ENCODE measurements at places on chromosomes 13 and 19. TPM values are rescaled to one million over a fixed set of nuclear protein-coding genes. Genes with fewer than 3 reads are reported as not detected.

DNA sequence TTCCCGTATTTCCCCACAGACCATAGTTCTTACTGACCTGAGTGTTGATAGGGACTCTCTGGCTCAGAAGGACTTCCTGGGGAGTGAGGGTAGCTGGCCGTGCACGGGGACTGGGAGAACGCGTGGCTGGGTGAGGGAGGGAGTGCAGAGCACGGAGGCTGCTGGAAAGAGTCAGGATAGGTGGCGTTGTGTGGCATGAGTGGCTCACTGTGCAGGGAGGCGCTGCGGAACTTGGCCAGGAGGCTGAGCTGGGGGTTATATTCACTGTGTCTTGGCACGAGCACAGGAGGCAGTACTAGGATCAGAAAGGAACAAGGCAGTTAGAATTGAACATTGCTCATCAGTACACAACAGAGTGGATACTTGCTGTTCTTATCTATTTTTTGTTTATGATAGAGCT is 47.4 kb downstream of the SMAD9 start:
- DNase-seq = no peak

The HCST gene
- total RNA-seq = not detected

DNA sequence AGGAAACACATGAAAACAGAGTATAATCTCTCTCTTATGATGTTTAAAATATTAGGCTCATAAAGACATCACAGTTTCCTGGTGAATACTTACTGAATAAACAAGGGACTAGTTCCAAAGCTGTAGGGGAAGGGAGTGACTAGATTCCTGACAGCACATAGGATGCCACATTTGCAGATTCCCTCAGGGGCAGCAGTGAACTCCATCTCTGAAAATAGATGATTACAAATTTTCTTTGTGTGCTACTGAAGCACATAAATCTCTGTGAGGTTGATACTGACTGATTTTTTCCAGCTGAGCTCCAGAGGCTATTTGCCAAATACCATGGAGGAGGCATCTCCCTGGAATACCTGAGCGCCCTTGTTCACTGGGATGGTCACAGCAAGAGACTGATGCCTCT is 77.3 kb downstream of the FGF9 start:
- peak; percentile 30 for DNase-seq

DNA sequence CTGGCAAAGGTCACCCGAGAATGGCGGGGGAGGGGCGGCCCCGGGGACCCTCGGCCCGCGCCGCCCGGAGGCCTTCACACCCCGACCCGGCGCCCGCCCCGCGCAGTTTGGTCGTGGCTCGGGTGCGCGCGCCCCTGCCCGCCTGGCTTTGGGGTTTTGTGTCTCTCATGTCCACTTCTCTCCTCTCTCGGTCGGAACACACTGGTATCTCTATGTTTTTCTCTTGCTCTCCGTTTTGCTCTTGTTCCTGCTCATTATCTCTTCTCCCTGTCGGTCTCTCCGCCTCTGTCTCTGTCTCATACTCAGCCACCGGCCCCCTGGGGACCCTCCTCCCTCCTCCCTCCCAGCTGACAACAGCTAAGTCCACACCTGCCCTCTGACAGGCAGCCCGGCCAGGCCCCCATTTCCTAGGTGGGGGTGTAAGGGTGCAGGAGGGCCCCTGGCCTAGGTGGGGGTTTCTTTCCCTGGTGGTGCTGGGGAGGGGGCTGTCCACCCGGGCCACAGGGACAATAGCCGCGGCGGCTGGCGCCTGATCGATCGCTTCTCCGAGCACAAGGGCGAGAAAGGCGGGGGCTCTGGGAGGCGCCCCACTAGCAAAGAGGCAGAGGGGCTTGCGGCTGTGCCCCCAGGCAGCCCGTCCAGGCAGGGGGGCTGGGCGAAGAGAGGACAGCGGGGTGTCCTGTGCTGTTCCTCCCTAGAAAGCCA is 2.3 kb downstream of the ONECUT3 start:
- no peak for DNase-seq

The OR7C1 gene
- not detected for total RNA-seq

DNA sequence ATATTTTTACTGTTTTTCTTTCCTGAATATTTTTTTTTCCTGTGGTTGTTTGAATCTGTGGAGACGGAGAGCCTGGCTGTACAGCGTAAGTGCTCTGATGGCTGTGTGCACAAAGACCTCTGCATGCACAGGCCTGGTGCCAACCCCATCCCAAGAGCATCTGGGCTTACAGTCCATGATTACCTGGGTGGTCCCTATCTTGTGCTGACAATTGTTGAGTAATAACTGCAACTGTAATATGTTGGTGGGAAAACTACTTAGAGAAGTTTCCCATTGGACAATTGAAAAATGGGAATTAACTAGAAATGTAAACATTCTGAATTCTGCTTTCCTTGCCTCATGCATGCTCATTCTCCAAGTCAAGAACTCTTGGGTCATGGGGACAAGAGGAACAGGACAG is 268.7 kb downstream of the SHISA2 start:
- DNase-seq = no peak

DNA sequence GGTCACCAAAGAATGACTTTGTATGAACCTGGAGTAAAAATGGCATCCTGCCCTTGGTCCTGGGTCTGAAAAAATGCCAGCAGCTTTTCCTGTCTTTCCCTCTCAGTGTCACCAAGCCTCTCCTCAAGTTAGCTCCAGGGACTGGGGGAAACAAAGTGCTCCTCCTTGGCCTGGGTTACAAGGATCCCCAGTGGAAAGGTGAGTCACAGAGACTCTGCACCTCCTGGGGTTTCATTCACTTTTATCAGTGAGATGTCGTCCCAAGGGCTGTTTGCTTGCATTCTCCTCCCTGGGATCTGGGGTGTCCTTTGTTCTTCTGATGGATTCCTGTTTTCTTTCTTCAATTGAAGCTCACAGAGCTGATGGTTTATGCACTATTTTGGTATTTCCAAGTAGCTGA is 93.2 kb upstream of the CSNK1A1L start:
- DNase-seq = no peak

DNA sequence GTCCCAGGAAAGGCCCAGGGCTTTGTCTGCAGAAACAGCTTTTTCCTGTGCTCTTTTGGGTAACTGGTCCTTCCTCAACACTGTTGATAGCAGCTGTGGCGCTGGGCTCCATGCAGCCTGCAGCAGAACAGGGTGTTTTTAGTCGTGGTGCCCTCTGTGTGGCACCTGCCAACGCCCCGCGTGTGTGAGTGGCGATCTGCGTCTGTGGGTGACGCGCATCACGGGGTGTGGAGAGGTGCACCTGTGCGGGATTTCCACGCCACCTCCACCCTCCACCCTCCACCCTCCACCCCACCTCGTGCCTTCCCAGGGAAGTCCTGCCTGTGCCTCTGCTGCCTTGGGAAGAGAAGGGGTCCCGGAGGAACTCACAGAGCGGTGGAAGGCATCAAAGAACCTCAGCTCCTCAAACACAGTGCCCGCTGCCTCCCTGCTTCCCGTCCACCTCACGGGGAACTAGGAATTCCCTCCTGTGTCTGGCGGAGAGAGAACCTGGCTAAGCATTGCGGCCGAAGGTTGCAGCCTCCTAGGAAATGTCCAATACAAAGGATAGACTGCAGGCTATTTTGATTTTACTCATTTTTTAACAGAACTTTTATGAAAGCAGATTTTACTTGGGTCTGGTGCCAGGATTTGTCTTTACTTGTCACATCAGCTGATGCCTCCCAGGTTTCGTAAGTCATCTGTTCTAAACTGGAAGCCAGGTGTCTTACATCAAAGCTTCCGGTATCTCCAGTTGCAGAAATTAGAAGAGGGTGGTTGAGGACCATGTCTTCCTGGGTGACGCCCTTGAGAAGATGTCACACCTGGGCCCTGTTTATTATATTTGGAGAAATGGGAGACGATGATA is 84.0 kb downstream of the ATP11A start:
- no peak for DNase-seq

DNA sequence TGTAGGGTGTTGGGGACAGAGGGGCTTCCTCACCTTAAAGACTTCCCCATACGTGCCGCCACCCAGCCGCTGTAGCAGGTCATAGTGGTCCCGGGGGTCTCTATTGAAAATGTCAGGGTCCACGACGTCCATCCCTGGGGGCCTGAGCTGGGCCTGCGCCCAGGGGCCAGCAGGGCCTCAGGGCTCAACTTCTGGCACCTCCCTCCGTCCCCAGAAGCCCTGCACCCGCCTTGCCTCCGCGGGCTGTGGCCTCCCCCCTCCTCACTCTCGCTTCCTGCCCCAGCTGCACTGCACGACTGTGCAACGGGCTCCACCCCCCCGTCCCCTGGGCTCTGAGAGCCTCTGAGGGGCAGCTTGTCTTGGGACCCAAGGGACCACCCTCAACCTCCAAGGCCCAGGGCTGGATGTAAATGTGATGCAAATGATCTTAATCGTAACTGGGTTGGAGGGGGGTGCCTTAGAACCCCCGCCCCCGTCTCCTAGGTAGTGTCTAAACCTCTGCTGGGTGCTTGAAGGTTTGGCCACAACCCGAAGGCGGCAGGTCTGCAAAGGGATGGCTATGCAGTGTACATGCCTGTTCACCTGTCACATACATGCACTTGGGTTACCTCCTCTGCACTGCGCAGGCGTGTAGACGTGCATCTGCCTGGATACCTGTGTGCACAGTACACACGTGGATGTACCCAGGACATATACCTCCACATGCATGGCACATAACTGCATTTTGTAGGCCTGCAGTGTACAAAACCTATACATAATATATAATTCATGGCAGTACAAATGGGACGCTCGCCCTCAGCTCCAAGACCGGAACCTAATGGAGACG is at the start of gene MAP4K1:
Gene MAP4K1 (minus strand): TSS at position 190 of the 826 bp plus-strand sequence. CDS start 58 bp downstream, at position 132.
- no peak for DNase-seq

DNA sequence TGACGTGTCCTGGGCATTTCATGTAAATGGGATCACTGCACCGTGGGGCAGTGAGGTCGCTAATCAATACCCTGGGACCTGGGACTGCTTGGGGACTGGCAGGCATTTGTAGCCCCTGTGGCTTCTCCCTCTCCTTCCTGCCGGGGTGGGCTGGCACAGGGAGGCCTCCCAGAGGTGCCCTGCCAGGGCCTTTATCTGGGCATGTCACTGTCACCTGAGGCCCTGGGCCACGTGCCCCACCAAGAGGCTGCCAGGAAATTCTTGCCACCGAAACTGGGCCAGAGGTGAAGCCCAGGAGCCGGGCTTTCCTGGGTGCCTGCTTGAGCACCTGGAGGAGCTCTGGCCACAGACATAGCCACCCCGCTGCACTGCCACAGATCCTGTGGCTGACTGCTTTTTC is 1.8 kb upstream of the NMRK2 start:
- no peak for DNase-seq

DNA sequence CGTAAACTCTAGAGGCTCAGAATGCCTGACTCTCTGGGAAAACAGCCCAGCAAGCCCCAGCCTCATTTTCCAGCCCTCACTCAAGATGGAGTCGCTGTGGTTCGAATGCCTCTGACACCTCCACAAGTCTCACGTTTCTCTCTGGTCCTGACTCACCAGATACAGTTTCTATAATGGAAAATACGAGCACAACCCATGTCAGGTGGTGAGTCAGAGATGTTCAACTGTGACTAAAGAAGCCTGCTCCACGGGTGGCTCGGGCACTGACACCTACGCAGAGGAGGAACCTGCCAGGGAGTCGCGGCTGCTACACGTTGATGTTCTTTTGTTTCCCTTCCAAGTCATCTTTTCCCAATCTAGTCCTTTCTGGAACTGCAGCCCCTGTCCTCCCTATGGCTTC is 87.1 kb upstream of the STK24 start:
- DNase-seq = peak; percentile 85

- DNase-seq = no peak
Observed at GRCh38 chr13:25380741-25381324, 9.1 kb downstream of the ATP8A2 start.

The ZNF610 gene
- 3.6 TPM for total RNA-seq

The KLK12 gene
- not detected for total RNA-seq

GRCh38 chr19:30447553-30447870 is 75.3 kb downstream of the ZNF536 start:
- no peak for DNase-seq

DNA sequence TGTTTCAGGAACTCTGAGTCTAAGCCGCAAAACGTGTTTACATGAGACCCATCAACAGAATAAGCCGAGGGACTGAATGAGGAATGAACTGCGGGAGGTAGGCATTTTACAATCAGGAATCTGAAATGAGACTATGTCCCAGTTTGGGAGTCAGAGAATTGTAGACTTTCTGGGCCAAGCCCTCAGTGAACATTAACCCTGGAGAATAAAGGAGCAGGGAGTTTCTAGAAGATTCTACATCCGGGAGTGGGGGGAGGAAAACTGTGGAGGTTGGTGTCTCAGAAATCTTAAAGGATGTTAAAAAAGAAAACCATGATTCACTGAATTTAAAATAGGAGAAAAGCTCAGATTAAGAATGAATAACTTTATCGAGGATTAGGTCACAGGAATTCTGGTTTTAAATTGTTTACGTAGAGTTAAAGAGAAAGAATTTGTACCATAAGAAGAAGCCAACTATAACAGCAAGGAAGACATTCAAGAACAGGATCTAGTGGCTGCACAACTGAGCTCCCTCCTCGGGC is 18.5 kb downstream of the RFX2 start:
- peak; percentile 69 for DNase-seq

The HNRNPM gene
- total RNA-seq = 75.6 TPM

- DNase-seq = no peak
Observed at GRCh38 chr13:55087085-55087484, 2053.6 kb upstream of the PRR20A start.

The ZNF416 gene
- 6.1 TPM for total RNA-seq

DNA sequence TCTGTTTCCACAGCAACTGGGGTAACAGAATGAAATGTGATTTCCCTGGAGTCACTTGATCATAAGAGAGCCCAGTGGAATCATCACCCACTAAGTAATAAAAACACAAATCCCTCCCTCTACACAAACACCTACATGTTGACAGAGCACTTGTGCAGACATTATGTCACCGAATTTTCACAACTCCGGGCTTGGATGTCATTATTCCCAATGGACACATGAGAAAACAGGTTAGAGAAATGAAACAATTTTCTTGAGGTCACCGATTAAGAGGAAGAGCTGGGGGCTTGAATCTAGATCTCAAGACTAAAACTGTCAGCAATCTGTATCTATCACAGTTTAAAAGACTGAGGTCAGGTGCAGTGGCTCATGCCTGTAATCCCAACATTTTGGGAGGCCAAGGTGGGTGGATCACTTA is 3.1 kb downstream of the XRCC1 start:
- DNase-seq = no peak

- no peak for DNase-seq
Observed at GRCh38 chr19:15498910-15499309, 9.4 kb upstream of the CYP4F22 start.

DNA sequence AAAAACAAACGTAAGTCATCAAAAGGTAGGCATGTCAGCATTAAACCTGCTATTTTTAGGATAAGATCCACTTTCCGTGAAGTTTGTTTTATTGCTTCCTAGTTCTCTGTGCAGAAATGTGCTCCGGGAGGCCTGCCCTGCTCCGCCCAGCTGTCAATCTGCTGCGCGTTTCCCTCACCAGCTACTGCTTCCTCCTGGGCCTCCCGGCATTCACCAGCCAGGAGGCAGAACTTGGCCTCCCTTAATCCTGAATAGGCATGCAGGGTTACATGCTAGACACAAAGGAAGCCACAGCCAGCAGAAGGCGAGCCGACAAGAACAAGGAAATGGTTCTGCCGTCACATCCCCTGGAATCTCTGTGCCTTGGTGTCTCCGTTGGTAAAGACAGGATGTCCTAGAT is 386.2 kb downstream of the IRS2 start:
- no peak for DNase-seq

Measured in IMR-90 (cell line).